Lower leg skin (tissue), 4 donors: ENCODE measurements at places on chromosomes 3 and 15. TPM values are rescaled to one million over a fixed set of nuclear protein-coding genes. Genes with fewer than 3 reads are reported as not detected.

The ADAMTS17 gene
- total RNA-seq, result 3.6 TPM

The CHL1 gene
- 45.3 TPM for total RNA-seq

The DYNC1LI1 gene
- total RNA-seq, result 60.4 TPM

The MUC13 gene
- not detected for total RNA-seq

The CHRNA7 gene
- 0.45 TPM for total RNA-seq

The DUOX2 gene
- total RNA-seq, result 4.0 TPM

The RAD51 gene
- 0.67 TPM for total RNA-seq

The NOX5 gene
- total RNA-seq, result 0.04 TPM

The LSAMP gene
- 3.5 TPM for total RNA-seq
